ENCODE measurements at places on chromosomes 4 and X.

DNA sequence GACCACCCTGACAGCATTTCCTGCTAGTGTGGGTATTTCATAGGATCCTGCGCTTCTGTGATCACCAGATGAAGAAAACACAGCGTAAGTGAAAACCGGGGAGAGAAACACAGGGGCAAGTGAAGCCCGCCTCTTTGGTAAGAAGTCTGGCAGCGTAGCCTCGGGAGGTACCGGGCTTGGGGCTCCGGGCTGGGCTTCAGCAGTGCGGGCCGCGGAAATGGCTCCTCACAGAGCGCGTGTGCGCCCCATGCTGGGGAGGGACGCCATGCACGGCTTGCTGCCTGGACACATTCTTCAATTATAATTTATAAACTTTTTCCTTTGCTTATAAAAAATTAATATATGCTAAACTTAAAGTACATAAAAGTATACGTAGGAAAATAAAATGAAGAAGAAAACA is 151.5 kb downstream of the AFAP1 start:
- DNase-seq: no peak

- DNase-seq: no peak
Observed at GRCh38 chrX:104419211-104419610, 146.8 kb upstream of the IL1RAPL2 start.

- DNase-seq: peak; percentile 93
Observed at GRCh38 chr4:2934813-2935761, 28.1 kb downstream of the NOP14 start.

DNA sequence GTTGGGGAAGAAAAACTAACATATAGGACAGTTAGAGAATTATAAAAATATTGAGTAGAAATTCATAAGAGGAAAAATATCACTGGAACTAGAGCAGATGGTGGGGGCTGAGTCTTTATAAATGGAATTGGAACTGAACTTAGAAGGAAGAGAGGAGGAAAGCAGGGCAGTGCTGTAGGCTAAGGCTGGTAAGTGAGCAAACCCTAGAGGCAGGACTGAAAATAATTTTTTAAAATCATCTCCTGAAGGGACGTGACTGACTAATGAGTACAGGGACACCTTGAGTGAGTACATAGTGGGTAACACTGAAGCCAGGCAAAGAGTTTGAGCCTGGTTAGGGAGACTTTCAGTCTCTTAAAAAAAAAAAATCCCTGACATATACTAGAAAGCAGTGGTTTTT is 63.3 kb downstream of the GALNT7 start:
- DNase-seq: no peak

- no peak for DNase-seq
Observed at GRCh38 chrX:150446151-150446550, 83.0 kb downstream of the MAMLD1 start.

GRCh38 chr4:2094545-2094944 is 35.4 kb downstream of the NAT8L start:
- no peak for DNase-seq

GRCh38 chr4:17778431-17778830 is 3.0 kb downstream of the FAM184B start:
- DNase-seq: no peak

DNA sequence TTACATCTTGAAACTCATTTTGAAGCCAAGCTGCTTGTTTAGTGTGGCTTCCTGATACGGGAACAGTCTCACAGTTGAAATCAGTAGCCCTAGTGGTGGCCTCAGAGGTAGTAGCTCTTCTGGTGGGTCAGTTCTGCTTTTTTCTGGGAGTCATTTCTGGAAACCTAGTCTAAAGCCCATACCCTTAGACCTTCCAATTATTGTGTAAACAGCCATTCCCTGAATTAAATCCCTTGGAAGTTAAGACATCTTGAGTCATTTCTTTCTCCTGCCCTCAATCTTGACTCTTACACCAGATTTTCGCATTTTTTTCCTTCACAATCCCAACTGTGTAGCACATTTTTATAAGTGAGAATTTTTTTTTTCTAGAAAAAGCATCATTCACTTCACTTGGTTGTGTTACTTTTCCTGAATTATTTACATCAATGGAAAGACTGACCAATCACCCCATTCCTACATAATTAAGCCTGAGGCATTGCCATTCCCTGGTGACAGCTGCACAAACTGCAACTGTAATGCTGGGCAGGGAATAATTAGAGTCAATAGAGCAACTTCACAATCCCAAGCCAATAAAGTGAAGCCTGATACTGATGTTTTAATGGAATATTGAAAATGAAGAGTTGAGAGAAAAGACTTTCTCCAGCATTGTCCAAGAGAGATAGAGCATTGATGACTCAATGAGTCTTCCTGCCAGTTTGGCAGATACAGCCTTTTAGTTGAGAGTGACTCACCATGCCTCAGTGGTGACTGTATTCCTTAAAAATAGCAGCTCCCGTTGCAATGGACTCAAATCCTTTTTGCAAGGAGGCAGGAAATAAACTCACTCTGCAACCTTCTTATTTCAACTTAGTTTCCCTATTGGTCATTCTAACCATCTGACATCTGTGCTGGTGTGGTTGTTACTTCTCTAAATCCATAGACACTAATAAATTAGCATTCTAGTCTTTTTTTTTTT is 13.0 kb upstream of the SEPSECS start:
- no peak for DNase-seq

DNA sequence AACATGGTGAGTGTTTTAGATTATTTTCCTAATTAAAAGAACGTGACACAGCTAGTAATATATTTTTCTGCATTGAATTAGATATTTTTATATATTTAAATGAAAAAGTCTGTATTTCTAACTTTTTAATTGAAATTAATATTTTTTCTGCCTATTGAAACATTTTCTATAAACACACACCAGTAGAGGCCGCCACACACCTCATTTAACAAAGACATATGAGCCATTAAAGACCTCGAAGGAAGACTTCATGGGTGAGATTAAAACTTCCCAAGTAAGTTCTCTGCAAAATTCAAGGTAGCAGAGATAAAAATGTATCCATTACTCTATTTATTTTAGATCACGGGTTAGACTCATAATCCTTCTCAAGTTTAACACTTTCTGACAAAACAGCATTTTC is 8.3 kb downstream of the SLITRK2 start:
- DNase-seq: no peak

DNA sequence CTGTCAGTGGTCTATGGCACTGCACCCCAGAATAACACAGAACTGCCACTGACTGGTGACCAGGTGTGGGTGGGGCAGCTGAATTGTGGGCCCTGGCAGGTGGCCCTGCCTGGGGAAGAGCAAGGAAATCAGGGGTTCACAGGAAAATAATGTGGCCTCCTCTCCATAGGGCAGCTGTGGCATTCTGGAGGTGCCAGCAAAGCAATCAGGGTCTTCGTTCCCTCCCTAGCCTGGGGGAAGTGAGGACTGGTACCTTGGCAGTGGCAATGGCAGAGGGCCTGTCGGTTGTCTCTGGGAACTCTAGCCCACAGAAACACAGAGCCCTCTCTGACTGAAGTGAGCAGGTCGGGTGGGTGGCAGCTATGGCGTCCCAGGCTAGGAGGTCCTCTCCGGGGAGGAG is 223.0 kb downstream of the GRIA2 start:
- no peak for DNase-seq

DNA sequence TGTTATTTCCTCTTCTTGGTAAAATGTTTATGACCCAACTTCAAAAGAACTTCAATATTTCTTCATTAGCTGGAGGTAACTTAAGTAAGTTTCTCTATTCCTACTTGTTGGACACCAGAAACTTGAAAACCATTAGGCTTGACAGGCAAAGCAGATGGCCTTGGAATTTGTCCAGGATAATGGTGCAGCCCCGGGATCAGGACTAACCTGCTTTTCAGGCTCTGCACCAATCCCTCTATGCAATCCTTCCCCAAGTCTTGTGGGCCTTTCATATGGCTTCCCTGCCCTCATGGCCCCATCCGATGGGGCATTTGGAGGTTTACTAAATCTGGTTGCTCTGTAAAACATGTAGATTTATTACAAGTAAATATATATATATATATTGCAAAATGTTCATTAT is 68.5 kb downstream of the SPINK2 start:
- no peak for DNase-seq

DNA sequence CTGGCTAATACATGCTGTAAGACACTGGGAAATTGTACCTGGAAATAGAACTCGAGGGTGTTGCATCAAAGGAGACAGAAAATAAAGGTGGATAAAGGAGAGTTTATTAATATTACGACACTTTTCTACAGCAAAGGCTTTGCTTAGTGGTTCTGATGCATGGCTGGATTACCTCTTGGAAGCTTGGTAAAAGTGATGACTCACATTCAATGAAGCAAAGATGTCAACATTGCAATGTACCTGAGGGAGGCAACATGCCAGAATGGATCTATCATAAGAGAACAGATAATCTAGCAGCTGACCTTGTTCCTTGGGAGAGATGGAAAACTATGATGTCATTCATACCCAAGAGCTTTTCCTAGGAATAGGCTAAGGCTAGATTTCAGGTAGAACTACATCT is 735.1 kb upstream of the DIAPH2 start:
- no peak for DNase-seq

- no peak for DNase-seq
Observed at GRCh38 chrX:19782419-19782818, 105.0 kb downstream of the SH3KBP1 start.

GRCh38 chr4:177901786-177902185 is 459.5 kb upstream of the AGA start:
- DNase-seq: no peak

- DNase-seq: no peak
Observed at GRCh38 chrX:151543706-151544105, 19.8 kb upstream of the PASD1 start.

DNA sequence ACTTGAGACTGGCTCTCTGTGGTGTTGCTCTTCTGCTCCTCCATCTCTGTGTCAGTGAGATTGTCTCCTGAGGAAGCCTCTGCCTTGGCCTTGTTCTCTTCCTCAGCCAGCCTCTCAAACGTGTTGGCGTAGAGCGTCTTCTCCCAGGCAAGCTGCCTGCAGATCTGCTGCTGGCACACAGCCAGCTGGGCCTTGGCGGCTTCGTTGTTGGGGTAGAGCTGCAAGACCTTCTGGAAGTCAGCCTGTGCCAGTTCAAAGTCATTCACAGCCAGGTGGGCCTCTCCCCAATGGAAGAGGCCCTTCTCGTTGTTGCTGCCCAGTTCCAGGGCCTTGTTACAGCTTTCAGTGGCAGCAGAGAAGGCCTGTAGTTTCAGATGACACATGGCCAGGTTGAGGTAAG is 159.1 kb downstream of the NDST3 start:
- no peak for DNase-seq

DNA sequence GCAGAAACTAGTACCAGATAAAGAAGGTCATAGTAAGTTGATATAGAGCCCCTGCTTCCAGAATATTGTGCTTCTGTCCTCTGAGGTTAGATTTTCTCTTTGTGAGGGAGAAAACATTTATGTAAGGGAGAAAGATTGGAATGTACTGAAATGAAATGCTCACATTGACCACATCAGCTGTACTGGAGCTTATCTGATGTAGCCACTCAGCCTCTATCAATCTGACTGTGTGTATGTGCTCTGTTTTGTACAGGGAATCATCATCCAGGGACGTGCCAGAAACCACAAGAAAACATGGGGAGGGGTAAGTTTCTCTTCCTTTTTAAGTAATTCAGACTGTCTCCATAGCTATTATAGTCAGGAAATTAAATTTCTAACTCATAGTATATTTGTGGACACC is 56.8 kb downstream of the PRRG1 start:
- DNase-seq: no peak

GRCh38 chrX:103453655-103454054 is 65.6 kb downstream of the RAB40A start:
- no peak for DNase-seq

- no peak for DNase-seq
Observed at GRCh38 chr4:65120287-65120686, 550.0 kb downstream of the EPHA5 start.

GRCh38 chr4:99828477-99828876 is 11.8 kb downstream of the DAPP1 start:
- DNase-seq: no peak

DNA sequence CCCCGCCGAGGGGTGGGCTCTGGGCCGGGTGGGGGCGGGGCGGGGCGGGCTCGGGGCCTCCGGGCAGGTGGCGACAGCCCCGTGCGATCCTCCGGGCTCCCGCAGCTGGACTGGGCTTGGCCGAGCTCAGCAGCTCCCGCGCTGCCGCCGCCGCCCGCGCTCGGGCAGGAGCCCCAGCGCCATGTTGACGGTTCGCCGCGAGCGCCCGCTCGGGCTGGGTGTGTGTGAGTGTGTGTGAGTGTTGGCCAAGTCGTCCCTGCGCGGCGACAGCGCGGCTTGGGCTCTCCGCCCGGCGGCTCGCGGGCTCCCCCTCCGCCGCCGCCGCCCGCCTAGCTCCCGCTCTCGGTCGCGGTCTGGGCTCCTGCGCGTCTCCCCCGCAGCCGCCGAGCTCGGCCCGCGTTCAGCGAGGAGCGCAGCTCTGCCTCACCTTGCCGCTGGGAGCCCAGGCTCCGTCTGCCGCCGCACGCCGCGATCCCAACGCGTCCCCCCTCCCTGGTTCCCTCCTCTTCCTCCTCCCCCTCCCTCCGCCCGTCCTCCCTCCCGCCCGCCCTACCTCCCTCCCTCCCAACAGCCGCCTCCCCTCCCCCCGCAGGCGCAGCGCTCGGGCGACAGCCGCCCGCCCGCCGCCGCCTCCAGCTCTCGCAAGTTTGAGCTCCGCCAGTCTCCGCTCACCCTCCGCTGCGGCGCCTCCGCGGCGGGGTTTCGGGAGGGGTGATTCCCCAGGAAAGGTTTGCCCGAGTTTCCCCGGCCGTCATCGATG is at the start of gene BCOR:
Gene BCOR (minus strand): TSS at position 455 of the 760 bp plus-strand sequence. CDS start 20,029 bp downstream, outside the sequence.
- DNase-seq: peak; percentile 76

- DNase-seq: peak; percentile 51
Observed at GRCh38 chr4:145808021-145808650, 128.2 kb downstream of the C4orf51 start.

GRCh38 chr4:171565130-171565788 is 247.9 kb upstream of the GALNTL6 start:
- DNase-seq: no peak

DNA sequence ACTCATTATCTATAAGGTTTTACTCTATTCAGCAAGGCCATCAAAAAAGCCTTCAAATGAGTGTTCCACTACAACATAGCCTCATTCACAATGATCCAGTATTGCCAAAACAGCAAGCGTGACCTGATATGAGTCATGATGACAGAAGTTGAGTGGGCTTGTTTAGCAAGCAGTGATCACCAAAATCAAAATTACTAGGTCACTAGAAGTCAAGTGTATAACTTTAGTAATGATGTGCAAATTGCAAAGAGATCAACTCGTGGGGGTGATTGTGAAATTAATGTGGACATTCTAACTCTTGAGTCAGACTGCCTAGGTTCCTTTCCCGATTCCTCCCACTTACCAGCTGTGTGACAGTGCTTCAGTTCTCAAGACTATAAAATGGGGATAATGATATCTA is 124.5 kb downstream of the CHM start:
- DNase-seq: no peak

DNA sequence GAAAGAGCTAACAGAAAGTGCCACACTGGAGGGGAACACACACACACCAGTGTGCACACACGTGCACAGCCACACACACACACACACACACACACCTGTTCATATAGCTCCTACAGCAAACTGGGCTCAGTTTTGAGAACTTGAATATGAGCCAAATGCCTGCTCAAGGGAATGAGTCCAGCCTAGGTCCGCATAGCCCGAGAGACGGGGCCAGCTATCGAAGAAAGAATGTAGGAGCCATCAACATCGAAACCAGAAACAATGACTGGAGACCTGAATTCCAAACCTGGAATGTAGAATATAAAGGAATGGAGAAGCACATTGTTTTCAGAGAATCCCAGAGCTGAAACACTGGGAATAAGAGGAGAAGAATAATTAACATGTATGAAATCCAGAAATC is 37.6 kb upstream of the ERVMER34-1 start:
- DNase-seq: no peak

GRCh38 chr4:13543839-13544605 is at the start of gene NKX3-2:
TSS of gene NKX3-2 (minus strand) at chr4:13544508. CDS start at chr4:13544414, 94 bp downstream.
- no peak for DNase-seq

- DNase-seq: no peak
Observed at GRCh38 chr4:154010371-154010770, 221.5 kb upstream of the SFRP2 start.

Measured in CD4-positive, alpha-beta T cell treated with Interleukin-15 for 4 hours (primary cell).